ENCODE measurements at places on chromosomes 1 and 21. TPM values are rescaled to one million over a fixed set of nuclear protein-coding genes. Genes with fewer than 3 reads are reported as not detected.

SERPINC1 gene
- not detected for total RNA-seq

SAMD13 gene
- total RNA-seq: 0.98 TPM

MTMR11 gene
- 7.6 TPM for total RNA-seq

MFAP2 gene
- total RNA-seq: 5.8 TPM

ITPKB gene
- 0.19 TPM for total RNA-seq

C1orf94 gene
- total RNA-seq: not detected

RIMKLA gene
- total RNA-seq: not detected

Measured in LHCN-M2 (cell line).